NCI-H187 (cell line): ENCODE measurements at places on chromosomes 5 and 9.

GRCh38 chr5:158755221-158755620 is 344.5 kb downstream of the EBF1 start:
- DNase-seq, result no peak

GRCh38 chr9:126515873-126516505 is 97.7 kb upstream of the LMX1B start:
- DNase-seq, result no peak

GRCh38 chr9:69058101-69058500 is 22.5 kb downstream of the FXN start:
- no peak for DNase-seq

- no peak for DNase-seq
Observed at GRCh38 chr5:76358-77169, 15.4 kb upstream of the PLEKHG4B start.

DNA sequence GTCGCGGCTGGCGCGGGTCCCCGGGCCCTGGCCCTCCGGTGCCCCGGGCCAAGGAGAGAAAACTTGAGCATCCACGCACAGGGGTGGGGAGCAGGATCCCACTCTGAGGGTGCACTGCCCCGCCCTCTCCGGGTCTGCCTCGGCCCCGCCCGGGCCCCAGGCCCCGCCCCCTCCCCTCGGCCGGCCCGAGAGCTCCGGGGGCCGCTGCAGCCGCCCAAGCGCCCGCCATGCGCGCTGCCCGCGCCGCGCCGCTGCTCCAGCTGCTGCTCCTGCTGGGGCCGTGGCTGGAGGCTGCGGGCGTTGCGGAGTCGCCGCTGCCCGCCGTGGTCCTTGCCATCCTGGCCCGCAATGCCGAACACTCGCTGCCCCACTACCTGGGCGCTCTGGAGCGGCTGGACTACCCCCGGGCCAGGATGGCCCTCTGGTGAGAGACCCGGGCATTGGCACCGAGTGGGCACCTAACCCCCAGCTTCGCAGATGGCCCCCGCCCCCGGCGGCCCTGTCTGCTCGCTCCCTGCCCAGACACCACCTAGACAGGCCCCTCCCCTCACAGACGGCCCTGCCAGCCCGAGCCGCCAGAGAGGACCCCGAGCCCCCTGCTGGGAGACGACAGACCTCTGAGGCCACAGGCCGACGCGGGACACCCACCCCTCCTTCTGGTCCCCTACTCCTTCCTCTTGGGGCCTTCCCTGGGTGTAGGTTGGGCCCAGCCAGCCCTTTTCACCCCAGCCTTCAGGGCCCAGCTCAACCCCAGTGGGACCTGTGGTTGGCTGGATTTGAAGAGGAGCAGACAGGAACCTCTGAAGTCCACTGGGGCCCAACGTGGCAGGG is at the start of gene CERCAM:
TSS of gene CERCAM (plus strand) at position 207 of the 831 bp plus-strand sequence. CDS start at position 228, 21 bp downstream.
- DNase-seq, result no peak

- no peak for DNase-seq
Observed at GRCh38 chr5:134511796-134512660, 13.4 kb upstream of the JADE2 start.

GRCh38 chr5:26482810-26483375 is 555.5 kb downstream of the CDH9 start:
- no peak for DNase-seq

DNA sequence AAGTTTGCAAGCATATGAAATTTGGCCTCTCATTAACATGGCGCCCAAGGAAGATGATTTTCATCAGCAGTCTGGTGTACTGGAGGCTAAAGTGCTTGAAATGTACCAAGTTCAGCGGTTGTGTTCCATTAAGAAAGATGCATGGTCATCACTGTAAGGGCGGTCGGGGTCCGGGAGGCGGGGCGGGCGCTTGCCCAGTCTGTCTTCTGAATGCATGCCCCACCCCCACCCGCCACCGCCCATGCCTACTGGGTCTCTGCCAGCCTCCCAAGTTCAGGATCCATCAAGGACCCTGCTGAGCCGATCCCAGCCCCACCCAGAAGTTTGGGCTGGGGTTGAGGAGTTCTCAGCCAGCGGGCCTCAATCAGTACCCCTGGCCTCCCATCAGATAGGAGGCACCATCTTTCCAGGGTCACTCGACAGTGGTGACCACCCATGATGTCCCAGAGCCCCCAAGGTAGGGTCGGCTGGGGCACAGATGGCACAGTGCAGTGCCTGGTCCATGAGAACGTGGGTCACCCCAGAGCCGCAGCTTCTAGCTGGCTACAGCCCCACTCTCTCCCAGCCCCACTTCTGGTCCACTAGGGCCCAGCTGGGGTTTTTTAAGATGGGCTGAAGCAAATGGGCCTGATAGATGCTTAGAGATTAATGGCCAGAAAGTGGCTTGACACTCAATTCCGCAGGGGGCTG is 24.4 kb upstream of the PRDM12 start:
- DNase-seq, result no peak

- no peak for DNase-seq
Observed at GRCh38 chr9:2276296-2276695, 261.1 kb downstream of the SMARCA2 start.

DNA sequence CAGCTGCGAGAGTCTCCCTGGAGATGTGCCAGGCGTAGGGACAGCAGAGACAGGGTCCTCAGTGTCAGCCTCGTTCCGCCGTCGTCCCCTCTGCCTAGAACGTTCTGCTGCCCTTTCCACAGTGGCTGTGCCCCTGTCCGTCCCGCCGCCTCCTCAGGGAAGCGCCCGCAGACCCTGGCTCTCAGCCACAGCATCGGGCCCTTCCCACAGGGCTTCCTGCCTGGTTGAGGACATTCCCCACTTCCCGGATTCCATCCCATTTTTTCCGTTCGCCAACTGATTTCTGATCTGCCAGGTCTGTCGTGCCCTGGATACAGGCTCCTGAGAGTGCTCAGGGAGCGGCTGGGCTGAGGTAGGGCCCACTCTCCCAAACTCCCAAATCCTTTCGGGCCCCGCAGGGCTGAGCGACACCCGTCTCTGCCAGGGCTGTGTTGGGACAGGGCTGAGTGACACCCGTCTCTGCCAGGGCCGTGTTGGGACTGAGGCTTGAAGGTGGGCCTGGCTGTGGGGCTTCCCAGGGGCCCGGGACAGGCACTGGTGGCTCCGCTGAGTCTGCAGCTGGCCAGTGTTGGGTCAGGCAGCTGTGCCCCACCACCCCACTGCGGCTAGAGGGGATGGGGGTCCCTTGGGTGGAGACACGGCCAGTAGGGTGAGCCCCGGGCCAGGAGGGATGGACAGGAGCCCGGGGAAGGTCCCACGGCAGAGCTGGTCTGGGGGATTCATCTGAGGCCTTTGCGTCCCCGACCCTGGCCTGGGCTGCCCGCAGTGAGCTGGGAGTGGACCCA is 15.9 kb downstream of the DNLZ start:
- DNase-seq, result no peak

- no peak for DNase-seq
Observed at GRCh38 chr9:92534674-92535073, 1.1 kb downstream of the ECM2 start.

DNA sequence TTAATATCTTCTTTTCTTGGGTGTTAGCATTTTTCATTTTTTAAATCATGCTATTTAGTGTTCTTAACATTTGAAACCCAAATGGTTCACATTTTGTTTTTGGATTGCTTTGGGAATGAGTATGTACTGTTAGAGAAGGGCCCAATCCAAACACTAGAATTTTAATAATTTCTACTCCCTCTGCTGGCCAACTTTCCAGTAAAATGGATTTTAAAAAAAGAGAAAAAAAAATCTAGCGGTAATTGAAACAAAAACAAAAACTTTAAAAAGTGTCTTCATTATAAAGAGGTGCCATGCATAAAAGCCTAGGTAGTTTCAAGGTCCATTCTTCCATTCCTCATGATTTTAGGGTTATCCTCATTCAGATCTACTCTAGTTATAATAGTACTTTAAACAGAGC is 32.1 kb upstream of the RICTOR start:
- DNase-seq, result no peak

DNA sequence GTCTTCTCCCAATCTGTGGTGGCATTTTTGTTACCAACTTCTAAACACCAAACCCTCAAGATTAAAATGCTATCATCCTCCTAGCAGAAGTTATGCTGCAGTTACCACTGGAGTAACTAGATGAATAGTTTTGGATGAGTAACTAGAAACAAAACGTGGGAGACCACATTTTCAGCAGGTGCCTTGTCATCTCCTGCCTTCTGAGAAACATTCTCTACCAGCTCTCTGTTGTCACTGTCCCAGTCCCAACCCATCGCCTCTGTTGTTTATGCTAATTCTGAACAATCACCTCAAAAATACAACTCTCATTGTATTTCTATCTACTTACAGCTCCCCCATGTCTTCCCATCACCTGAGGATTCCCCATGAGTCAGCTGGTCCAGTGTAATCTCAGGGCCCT is 652.5 kb upstream of the ADAMTS16 start:
- no peak for DNase-seq

- no peak for DNase-seq
Observed at GRCh38 chr5:78903861-78904260, 81.2 kb downstream of the ARSB start.

DNA sequence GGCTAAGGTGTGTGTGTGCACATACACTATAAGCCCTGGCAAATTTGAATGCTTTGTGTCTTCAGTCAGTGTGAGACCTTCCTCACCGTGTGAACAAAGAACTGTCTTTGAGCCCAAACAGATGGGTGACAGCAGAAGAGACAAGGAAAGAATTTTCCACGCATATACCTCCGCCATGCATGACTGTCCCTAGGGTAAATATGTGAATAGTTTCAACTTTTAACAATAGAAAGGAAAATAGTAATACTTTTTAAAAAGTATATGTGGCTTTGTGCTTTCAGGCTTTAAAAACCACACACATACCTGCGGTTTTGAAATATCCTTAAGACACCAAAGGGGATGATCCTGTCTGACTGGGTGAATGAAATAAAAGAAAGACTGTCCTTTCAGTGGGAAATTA is 438.6 kb upstream of the MPDZ start:
- no peak for DNase-seq

GRCh38 chr9:111940697-111941096 is 44.1 kb downstream of the UGCG start:
- no peak for DNase-seq

DNA sequence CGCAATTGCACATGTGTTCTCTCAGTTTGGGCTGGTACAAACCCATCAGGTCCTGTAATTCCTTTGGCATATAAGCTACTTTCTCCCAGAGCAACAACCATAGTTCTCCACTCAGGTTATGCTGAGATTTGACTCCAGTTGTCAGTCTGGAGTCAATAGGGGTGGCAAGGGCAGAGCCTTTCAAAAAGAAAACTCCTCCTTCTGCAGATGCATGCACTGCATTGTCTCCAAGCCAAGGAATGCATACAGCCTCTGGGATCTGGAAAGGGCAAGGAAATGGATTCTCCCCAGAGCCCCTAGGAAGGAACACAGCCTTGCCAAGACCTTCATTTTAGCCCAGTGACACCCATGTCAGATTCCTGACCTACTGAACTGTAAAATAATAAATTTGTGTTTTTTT is 31.0 kb upstream of the GZMA start:
- DNase-seq, result no peak

DNA sequence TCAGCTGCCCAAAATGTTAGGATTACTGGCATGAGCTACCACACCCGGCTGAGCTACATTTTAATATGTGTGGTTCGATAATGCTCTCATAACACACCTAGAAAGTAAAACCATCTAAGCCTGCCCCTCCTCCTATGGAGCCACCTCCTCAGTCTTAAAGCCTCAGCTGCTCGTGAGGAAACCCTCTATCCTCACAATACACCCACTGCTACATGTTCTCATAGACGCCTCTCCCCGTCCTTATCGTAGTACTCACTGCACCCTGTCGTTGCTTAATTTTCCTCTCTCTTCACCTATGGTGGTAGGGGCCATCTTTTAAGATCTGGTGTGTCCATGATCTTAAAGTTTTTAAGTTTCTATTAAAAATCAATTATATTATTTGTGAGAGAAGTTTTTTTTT is 72.9 kb downstream of the RCL1 start:
- no peak for DNase-seq

DNA sequence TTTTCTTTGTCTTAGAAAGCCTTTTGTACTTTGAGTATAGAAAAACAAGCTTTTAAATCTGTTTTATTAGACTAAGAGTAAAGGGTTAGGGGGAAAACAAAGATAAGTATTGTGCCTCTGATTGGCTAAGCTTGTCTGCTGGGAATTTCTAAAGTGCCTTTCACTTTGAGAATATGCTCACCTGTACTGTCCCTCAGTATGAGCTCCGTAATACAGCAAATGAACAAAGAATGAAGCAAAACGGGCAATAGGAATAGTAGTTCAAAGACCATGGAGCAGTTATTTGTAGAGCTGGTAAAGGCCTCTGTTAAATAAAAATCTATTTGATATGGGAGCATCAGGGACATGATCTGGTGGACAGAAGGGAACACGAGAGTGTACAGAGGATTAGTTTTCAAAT is 277.8 kb downstream of the MAST4 start:
- DNase-seq, result no peak

GRCh38 chr9:79195879-79196278 is 375.9 kb upstream of the TLE4 start:
- DNase-seq, result no peak

GRCh38 chr5:68378204-68378820 is 162.8 kb downstream of the PIK3R1 start:
- DNase-seq, result peak; percentile 72

- DNase-seq, result no peak
Observed at GRCh38 chr5:31413030-31413812, 118.7 kb downstream of the DROSHA start.

- no peak for DNase-seq
Observed at GRCh38 chr5:135333732-135334515, 65.1 kb downstream of the MACROH2A1 start.

- DNase-seq, result no peak
Observed at GRCh38 chr5:127830157-127830556, 127.0 kb downstream of the CCDC192 start.

GRCh38 chr5:38202741-38203140 is 55.6 kb upstream of the EGFLAM start:
- no peak for DNase-seq

- DNase-seq, result no peak
Observed at GRCh38 chr9:111943746-111944145, 47.1 kb downstream of the UGCG start.

- no peak for DNase-seq
Observed at GRCh38 chr5:6469836-6470235, 21.2 kb downstream of the UBE2QL1 start.
